ENCODE measurements at places on chromosomes 11 and 22. TPM values are rescaled to one million over a fixed set of nuclear protein-coding genes. Genes with fewer than 3 reads are reported as not detected.

SDF2L1 gene
- 36.4 TPM for polyA plus RNA-seq

OR2D2 gene
- polyA plus RNA-seq: not detected

MS4A4A gene
- 12.0 TPM for polyA plus RNA-seq

- H3K4me1 ChIP-seq: no peaks in the 10 kb centered on the region
- no peaks in the 10 kb centered on the region for H3K27me3 ChIP-seq
- no peak overlapping the region for H3K4me3 ChIP-seq
- H3K27ac ChIP-seq: no peak overlapping the region
Observed at GRCh38 chr11:10746871-10747270, 4.2 kb upstream of the CTR9 start.

DNA sequence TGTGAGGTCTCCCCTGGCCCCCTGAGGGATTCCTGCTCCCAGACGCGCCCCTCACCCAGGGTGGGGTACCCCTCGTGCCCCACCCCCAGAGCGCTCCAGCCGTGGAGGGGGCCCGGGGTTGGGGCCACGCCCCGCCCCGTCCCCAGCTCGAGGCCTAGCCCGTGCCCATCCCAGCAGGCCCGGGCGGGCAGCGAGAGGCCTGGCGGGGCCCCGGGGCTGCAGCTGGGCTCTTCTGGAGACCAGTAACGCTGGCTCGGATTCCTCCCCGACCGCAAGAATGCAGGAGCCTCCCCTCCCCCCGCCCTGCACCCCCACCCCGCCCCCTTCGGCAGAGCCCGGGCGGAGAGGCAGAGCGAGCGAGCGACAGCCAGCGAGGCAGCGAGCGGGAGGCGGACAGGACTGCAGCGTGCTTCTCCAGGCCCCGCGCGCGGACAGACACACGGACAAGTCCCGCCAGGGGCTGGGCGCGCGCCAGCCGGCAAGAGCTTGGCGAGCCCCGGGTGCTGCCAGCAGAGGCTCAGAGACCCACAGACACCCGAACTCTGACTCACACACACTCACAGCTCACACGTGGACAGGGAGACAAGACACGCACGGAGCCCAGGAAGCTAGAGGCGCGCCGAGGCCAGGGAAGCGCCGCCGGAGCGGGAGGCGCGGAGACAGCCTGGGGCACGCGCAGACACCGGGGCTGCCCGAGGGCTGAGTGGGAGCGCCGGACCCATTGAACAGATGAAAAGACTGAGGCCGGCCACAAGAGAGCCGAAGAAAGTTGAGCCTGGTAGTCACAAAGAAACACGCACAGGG lies 15.2 kb downstream of the BCL9L start:
- H3K4me3 ChIP-seq: peak overlapping the region; percentile 36
- peaks cover 89% of the 10 kb centered on the region for H3K4me1 ChIP-seq
- H3K27me3 ChIP-seq: no peaks in the 10 kb centered on the region

GRCh38 chr11:35404388-35404775 lies 15.0 kb downstream of the SLC1A2 start:
- H3K27ac ChIP-seq: peak overlapping the region; percentile 44
- peak; percentile 74 for DNase-seq
- peak overlapping the region; percentile 4 for H3K4me3 ChIP-seq
- H3K36me3 ChIP-seq: no peaks in the 10 kb centered on the region
- peaks cover 20% of the 10 kb centered on the region for H3K4me1 ChIP-seq

DNA sequence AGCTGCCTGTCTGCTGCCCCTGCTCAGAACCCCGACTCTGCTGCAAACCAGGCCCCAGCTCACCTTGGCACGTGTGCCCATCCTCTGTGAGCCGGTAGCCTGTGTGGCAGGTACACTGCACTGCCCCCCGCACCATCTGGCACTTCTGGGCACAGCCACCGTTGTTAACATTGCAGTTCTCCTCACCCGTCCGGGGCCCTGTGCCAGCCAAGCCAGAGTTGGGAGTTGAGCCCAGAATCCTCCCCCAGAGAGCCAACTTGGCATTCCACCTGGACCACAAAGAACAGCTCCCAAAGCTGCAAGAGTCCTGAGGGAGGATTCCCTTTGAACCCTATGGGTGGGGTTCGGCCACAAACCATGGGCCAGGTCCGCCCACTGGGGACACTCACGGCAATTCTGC lies 22.5 kb downstream of the LRP4 start:
- H3K27me3 ChIP-seq: no peaks in the 10 kb centered on the region
- H3K36me3 ChIP-seq: peaks cover 41% of the 10 kb centered on the region
- H3K4me3 ChIP-seq: no peak overlapping the region

DNA sequence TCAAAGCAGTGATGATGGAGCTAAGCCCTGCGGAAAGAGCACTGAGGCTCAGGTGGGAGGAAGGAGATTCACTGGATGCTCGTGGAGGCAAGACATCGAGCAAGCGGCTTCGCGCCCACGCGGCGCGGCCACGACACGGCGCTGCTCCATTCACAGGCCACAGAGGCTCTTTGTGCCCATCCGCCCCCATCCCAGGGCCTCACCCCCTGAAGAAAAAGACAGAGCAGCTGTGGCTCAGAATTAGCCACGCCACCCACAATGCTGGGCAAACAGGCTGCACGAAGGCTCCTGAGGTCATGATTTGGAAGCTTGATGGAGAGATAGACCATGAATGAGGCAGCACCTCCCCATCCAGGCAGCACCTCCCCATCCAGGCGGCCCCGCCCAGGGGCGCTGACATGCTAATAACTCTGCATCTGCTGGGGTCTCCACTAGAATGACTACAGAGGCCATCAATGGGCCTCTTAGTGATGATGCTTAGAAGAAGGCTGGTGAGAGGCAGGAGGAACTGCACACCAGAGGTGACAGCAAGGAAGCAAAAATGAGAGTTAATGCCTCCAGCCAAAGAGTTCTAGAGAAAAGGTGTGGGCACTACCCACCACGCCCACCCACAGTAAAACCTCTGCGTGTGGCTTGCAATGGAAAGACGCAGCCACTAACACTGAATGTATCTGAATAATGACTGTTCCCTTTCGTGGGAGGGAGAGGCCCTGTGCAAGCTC lies 43.5 kb downstream of the MYH9 start:
- DNase-seq: peak; percentile 28
- H3K27me3 ChIP-seq: no peaks in the 10 kb centered on the region
- no peak overlapping the region for H3K4me3 ChIP-seq
- H3K36me3 ChIP-seq: peaks cover 95% of the 10 kb centered on the region
